NCI-H524 (cell line): ENCODE measurements at places on chromosomes 6 and 20.

GRCh38 chr6:106470316-106470715 is 109.8 kb downstream of the CRYBG1 start:
- DNase-seq: no peak

- DNase-seq: no peak
Observed at GRCh38 chr20:49270177-49270576, 7.7 kb downstream of the ZNFX1 start.

- DNase-seq: peak; percentile 32
Observed at GRCh38 chr6:38804358-38804757, 89.2 kb downstream of the DNAH8 start.

DNA sequence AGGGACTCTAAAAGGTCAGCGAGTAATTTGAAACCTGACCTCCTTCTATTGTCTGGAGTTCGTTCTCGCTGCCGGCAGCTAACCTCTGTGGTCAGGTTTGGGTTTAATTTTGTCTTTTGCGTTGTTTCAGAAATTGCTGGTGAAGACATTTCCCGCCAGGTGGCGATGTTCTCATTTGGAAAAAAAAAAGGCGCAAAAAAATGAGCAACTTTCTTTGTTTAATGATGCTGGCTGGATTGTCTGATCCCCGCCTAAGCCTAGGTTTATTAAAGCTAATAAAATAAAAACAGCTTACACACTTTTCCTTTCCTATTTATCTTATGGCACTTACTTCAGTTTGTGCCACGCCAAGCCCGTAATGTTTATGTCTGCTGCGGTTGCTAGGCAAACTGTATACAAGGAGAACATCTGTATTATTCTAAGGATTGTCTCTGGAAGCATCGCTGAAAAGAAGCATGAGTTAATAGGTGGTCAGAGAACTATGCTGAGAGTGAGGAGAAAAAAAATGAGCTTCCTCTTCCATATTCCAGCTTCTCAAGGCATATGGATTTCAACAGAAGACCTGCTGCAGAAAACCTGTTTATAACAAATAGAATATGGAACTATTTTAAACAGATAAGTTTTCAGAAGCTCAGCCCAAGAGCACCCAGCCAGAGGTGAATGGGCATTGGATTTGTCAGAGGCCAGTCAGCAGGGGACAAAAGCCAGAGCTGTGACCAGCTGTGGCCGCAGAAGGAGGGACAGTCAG is 205.7 kb downstream of the DOK5 start:
- DNase-seq: peak; percentile 12

- DNase-seq: no peak
Observed at GRCh38 chr6:80442366-80442765, 335.9 kb downstream of the BCKDHB start.

DNA sequence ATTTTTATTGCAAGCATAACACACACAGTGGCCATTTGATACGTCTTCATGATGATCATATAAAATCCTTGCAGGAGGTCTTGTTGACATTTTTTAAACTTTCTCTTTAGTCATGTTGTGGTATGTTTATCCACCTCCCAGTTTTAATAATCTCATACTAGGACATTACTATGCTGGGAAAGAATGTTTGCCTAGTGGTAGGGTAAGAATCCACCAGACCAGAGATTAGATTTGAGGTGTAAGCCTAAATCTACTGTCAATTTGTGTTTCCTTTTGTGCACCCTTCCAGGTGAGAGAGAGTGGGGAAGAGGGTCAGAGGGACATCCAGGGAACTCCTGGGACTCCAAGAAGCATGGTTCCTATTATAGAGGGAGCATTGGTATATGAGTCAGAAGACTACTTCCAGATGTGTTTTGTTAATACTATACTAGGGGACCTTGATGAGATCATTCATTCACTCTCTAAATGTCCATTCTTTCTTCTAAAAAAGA is 298.3 kb upstream of the SASH1 start:
- no peak for DNase-seq

- no peak for DNase-seq
Observed at GRCh38 chr6:40880906-40881305, 158.1 kb downstream of the UNC5CL start.

- DNase-seq: no peak
Observed at GRCh38 chr6:54621285-54621684, 225.3 kb upstream of the FAM83B start.

DNA sequence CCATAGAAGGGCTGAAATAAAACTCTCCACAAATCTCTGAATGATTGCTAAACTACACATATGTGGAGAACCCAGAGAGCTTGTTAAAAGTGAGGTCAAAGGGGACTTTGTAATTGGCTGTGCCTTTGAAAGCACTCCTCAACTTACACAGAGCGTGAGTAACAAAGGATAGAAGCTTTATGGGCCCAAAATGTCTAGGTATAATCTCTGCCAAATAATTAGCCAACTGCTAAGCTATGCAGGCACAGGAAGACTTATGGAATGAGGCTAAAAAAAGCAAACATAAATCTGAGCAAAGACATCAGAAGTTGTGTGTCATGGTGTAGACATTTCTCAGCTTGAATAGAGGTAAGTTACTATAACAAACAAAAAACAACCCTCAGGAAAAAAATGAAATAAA is 23.3 kb upstream of the UST start:
- DNase-seq: no peak

DNA sequence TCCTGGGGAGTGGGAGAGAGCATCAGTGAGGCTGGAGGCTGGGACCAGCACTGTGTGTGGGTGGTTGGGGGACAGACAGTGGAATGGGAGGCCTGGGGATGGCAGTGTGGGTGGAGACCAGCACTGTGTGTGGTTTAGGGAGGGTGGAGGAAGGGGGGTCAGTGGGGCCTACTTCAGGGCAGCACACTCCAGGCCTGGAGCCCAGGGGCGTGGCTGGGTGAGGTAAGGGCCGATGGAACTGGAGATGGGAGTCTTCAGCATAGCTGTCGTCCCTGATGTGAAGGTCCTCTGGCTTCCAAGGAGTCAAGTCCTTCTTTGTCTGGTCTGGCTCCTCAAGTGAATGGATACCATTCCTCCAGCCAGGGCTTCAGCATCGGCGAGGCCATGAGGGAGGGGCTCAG is 18.6 kb downstream of the KCNK17 start:
- no peak for DNase-seq

- DNase-seq: no peak
Observed at GRCh38 chr20:24405810-24406209, 63.6 kb upstream of the SYNDIG1 start.

- peak; percentile 66 for DNase-seq
Observed at GRCh38 chr20:14375416-14375985, 38.1 kb upstream of the FLRT3 start.

- DNase-seq: no peak
Observed at GRCh38 chr20:44457016-44457415, 18.7 kb upstream of the TTPAL start.

DNA sequence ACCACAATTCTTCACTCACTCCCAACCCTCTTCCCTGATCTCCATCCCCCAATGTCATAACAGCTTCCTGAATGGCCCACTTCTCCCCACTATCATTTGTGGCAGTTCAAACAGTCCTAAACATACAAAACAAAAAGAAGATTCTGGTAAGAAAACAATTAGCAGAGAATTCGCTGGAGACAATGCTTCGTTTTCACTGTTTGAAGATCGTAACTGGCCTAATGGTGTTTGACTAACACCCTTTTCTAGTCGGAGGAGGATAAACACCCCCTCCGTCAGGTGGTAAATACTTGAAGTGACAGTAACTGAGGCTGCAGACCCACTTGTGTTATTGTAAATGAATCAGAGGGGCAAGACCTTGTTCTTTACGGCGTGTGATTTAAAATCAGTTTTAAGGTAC is 3.8 kb downstream of the EYA2 start:
- DNase-seq: peak; percentile 50

DNA sequence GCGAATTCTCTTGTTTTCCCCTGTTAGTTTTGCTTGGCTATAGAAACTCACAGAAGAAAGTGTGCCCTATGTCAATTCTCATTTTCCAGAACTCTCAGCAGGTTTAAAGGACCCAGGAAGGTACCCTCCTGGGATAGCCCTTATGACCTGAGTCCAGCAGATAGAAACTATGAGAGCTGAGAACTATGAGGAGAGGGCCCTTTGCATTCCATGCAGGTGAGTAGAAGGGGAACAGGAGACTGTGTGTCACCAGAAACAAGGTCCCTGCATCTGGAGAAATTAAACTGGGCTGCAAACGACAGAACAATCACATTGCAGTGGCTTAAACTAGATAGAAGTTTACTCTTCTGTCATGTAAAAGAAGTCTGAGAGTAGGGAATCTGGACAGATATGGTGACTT is 35.7 kb upstream of the SCUBE3 start:
- DNase-seq: no peak

GRCh38 chr6:39362487-39362865 is 40.0 kb upstream of the KCNK16 start:
- DNase-seq: peak; percentile 86

- peak; percentile 67 for DNase-seq
Observed at GRCh38 chr20:19520261-19520660, 237.8 kb upstream of the RIN2 start.

DNA sequence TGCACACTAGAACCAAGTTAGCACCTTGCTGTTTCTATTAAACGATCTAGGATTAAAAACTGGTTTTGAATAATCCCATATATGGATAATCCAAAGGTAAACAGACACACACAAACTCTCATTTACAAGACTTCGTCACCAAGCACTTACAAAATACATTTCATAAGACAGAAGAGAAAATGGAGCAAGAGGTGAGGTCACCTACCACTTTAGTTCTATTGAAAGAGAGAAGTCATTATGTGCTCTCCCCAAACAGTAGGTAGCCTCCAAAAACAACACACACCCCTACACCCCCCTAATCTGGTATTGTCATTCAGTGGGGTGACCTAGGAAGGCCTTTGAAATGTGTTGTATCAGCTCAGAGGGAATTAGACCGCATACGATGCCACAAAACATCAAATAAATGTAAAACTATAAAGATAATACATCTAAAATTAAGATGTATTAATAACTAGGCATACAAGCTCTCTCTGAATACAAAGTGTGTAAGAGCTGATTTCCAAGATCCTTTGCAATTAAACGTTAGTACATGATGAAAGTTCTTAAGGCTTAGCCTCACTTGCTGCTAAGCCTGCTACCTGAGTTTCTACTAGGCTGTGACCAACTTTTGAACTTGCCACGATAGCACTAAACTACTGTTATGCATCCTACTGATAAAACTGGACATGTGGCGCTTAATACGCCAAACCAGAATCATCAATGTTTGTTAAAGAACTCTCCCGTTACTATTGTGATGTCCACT is 1.6 kb downstream of the SRPK1 start:
- DNase-seq: no peak

DNA sequence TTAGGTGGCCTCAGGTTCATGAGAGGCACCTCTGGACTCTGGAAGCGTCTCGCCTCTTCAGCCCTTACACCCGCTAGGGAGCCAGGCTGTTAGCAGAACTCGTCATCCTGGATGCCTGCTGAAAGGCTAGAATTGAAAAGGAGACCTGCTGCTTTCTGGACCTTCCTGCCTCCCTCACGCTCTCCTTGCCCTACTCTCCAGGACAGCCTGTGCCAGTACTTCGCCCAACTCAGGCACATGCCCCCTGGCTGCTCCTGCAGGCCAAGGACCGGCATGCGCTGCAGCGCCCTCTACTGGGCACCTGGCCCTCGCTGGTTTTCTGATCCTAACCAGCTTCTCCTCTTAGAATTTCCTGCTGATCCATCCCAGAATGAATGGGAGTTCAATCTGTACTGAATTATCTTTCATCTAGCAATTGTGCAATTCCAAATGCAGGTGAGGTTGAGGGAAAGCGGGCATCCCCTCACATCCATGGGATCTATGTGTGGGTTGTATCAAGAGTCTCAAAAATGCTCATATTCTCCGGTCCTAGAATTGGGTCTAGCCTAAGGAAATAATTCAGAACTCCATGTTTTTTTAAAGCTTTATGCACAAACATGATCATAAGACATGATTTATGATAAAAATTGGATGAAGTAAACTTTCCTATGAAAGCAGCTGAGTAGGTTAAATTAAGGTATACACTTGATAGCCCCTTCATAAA is 78.0 kb downstream of the PTPN1 start:
- DNase-seq: peak; percentile 59

DNA sequence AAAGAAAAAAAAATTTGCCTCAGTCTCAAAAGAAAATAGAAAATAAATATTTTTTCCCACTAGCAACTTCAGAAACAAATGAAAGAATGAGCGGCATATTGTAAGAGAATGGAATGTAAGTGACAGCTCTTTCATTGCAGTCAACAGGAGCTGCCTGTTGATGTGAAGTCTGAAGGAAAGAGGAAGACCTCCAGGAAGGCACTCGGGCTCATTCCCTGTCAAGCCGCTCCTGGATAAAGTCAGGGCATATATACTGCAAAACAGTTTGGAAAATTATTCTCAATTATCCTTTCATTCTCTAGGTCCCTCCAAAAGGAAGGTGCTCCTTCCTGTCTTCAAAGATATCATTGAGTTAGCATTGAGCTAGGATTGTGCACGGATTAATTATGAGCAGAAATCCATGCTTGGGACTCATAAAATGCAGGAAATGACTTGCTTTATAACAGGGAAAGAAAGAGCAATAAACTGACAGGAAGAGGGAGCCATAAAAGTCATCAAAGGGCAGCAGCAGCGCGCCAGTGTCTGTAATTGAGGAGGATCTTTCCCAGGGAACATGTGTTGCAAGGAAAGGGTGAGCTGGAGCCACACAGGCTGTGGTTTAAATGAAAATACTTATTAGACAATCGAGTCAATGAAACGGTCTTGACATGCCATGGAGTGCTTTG is 218.2 kb downstream of the C6orf118 start:
- no peak for DNase-seq

DNA sequence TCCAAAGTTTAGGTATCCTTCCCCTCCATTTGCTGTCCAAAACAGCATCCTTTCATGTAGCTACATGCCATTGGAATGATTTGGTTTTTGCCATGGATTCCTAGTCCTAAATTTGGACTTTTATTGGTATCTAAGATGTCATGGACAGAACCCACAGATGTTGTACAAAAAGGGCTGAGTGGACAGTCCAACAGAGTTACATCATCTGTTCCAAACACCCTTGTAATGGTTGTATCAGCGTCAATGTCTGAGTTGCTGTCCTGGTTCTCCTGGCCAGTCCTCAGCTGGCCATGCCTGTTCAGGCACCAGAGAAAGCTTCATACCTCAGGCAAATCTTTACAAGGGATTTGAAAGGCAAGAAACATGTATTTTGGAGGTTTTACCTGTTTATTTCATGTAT is 191.3 kb downstream of the ESR1 start:
- DNase-seq: no peak

- peak; percentile 88 for DNase-seq
Observed at GRCh38 chr6:105326833-105327770, 75.8 kb downstream of the PREP start.

DNA sequence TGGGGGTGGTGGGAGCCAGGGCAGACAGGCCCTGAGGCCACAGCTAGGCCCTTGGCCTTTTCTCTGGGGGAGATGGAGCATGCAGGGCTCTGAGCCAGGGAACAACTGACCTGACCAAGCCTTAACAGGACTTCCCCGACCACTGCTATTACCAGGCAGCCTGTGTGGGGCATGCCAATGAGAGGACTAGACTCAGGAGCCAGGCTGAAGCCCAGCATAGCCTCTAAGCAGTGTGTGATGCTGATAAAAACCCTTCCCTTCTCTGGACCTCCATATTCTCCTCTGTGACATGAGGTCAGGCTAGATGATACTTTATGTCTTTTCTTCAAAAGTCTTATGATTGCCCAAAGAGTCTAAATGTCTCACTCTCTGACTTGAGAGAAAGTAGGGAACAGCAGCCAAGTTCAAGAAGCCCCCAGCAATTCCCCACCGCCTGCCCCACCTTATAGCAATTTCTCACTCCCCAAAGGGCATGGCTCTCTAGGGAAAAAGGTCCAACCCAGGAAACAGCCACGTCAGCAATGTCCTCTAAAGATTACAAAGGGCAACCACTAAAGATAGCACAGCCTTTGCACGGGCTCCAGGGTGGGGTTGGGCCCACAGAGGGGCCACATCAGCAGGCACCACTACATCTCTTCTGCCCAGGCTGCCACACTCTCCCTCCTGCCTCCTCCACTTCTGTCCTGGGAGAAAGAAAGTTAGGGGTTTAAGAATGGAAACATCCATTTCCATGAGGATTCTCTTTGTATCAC is 71.3 kb downstream of the TRERF1 start:
- no peak for DNase-seq
